Effector CD8-positive, alpha-beta T cell (primary cell): ENCODE measurements at places on chromosomes 3 and 15.

DNA sequence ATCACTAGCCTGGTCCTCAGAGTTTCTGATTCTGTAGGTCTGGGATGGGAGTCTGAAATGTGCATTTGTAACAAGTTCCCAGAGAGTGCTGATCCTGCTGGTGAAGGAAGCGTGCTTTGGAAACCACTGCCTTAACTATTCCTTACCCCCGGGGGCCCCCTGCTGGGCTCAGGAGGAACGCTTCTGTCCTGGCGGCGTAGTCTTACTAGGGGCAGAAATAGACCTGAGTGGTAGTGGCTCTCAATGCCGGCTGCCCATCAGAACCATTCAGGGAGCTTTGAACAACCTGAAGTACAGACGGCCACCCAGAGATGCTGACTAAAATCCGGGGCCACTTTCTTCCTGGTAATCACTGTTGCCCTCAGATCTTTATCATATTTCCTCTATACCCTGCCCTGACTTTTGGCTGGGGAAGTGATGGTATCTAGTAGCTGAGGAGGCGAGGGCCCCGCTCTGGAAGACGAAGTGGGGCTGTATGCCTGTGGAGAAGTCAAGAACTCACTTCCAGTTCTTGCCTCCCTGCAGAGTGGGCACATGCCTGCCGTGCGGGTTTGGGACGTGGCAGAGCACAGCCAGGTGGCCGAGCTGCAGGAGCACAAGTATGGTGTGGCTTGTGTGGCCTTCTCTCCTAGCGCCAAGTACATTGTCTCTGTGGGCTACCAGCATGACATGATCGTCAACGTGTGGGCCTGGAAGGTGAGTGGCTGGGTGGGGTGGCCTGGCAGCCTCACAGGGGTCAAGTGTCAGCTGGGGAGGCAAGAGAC, 16.3 kb upstream of the JMJD7 start:
- peak; percentile 62 for DNase-seq

DNA sequence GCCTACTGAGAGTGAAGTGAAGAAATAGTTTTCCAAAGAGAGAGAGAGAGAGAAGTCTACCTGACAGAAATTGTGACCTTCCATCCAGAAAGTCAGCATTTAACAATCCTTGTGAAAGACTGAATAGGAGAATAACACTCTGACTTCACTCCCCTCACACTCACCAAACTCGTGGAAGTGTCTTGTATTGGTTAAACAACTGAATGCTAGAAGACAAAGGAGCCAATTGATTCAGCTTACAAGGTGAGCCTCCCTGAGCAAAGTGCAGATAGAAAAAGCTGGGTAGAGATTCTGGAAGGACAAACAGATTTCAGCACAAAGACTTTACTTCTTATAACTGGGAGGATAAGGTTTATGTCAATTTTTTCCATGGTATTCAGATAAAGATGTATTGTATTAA, 40.8 kb upstream of the OSTN start:
- no peak for DNase-seq

DNA sequence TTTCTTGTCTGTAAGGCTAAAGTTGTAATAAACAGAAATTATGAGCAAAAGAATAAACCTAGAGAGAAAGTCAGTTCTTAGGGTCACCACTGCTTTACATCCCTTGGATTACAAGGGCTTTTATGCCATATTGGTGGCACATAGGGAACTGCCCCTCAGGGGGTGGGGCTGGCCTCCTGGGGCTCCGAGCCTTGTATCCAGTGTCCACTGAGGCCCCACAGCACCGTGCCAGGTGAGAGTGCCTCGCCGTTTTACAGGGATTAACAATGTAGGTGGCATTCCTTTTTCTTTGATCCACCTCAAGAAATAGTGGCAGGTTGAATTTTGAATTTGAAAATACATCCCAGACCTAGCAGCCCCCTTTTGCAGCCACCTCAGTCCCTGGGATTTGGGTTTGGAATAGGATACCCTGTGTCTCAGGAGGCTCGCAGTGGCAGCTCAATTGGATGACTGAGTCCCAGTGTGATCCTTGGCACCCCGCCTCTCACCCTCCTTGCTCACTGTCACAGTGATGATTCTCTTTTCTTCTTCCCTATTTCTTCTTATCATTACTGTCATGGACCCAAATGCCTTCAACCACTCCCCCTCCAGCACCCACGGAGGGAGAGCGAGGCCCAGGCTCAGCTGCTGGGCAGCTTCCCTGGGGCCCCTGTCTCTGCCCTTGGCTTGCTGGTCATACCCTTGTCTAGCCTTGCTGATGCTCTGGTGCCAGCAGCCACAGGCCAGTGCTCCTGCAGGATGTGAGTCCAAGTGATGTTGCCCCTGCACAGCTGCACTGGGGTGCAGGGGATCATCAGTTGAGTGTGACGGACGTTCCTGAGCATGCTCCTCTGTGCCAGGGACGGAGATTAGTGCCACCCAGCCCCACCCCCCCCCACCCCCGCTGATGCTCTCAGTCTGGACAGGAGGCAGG, 137.9 kb downstream of the DNAJB8 start:
- DNase-seq, result no peak

GRCh38 chr3:128076483-128077201, 24.4 kb downstream of the SEC61A1 start:
- no peak for DNase-seq

GRCh38 chr15:83850501-83851245, 196.8 kb downstream of the ADAMTSL3 start:
- DNase-seq, result no peak

GRCh38 chr3:183158113-183158512, 4.4 kb downstream of the LAMP3 start:
- DNase-seq, result no peak

DNA sequence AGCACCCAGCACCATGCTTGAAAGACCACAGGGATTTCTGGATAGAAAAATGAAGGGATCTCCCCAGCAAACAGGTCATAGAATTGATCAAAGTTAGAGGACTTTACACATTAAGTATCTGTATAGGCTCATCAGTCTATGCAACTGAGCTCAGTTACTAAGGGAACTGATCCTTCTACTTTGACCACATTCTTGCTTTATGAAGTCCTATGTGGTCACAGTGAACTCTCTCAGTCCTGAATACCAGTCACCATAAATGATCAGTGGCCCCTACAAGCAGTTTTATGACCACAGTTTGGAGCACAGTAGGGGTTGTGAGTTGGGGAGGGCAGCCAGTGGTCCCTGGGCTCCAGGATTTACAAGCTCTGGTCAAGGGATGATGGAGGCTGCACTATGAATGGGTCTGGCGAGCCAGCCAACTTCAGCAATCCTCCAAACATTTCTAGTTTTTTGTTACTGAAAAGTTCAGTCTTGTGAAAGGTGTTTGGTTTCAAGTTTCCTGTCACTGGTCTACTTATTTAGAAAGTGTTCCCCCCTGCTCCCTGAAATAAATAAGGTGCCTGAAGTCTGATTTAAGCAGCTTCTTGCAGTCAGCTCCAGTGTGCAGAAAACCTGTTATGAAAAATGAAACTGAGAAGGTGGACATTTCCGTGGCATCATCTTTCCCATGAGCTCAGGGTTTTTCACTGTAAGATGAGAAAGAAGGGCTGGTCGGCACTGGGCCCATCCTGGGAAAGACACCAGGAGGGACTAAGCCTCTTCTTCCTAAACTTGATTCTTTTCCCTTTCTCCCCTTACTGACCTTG, 75.5 kb downstream of the DAPK2 start:
- no peak for DNase-seq

- DNase-seq, result no peak
These were observed 13.5 kb downstream of the CCPG1 start for GRCh38 chr15:55394694-55395093.

DNA sequence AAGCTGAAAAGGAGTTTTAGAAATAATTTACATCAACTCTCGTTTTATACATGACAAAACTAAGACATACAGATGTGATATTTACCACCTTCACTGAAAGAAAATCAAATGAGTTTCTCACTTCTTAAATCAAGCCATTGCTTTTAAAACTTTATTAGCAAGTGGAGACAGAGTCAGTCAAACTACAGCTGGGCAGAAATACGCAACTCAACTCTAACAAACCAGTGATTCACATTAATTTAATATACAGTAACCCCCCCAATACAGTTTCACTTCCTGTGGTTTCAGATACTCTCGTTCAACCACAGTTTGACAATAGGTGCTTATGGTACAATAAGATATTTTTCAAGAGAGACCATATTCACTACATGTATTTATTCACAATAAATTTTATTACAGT, 477.1 kb downstream of the MAGI1 start:
- no peak for DNase-seq

GRCh38 chr3:14921811-14922705, 25.3 kb upstream of the NR2C2 start:
- no peak for DNase-seq

DNA sequence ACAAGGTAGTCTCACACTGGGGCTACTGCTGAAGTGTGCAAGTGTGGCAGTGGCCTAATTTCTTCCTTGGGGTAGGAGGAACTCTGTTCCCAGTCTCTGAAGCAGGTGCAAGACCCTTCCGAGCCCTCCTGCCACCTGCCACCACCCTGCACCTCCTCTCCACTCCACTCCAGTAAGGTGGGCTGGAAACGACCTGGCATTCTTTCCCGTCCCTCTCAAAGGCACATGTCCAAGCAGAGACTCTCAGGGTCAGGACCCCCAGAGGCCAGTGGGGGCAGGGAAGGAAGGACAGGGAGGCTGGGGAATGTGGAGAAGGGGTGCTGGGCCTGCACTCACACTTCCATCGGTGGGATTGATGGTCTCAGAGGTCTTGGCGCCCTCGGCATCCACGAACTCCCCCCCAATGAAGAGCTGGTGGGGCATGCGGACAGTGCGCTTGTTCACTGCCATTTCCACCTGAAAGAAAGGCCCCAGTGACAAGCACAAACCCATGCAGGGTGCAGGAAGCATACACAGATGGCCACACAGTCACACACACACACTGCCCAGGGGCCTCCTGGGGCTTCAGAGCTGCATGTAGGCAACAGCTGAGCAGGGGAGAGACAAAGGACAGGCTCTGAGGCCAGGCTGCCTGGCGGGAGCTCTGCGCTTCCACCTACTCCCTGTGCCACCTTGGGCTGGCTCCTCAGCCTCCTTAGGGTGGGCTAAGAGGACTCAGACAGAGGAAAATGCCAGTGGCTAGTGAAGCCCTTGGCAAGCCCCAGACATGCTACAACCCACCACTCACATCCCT, 43.8 kb downstream of the ALDH1L1 start:
- no peak for DNase-seq

GRCh38 chr3:25782636-25782937, 656 bp downstream of the NGLY1 start:
- DNase-seq, result no peak

- DNase-seq, result no peak
These were observed 261.3 kb downstream of the TBC1D5 start for GRCh38 chr3:17481116-17481515.

DNA sequence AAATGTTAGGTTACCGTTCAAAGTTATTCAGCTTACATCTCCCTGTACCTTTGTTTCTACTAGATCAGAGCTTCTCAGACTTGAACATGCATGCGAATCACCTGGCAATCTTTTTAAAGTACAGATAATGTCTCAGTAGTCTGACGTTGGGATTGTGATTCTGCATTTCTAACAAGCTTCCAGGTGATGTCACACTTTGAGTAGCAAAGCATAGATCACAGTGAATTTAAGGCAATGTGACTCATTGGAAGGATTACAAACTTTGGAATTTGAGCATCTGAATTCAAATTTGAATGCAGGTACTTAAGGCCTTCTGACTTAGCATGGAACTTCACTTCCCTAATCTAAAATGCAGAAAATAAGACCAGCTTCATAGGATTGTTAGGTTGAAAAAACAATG, 10.8 kb upstream of the ZMAT3 start:
- no peak for DNase-seq

DNA sequence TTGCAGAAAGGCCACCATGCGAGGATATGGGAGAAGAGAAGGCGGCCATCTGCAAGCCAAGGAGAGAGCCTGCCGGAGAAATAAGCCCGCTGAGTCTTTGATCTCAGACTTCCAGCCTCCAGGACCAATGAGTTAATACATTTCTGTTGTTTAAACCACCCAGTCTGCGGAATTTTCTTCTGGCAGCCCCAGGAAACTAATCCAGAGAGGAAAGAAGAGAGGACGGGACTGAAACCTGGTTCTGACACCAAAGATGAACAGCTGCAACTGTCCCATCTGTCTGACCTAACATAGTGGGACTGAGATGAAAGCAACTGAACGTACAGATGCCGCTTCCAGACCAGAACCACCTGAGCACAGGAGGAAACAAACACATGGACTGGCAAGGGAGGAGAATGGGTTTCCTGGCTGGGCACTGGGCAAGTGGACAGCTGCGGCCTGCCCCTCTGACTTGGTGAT, 32.3 kb downstream of the VGLL4 start:
- no peak for DNase-seq

- no peak for DNase-seq
These were observed 867.1 kb upstream of the GBE1 start for GRCh38 chr3:82628385-82629014.

- peak; percentile 36 for DNase-seq
These were observed 20.5 kb downstream of the WDR73 start for GRCh38 chr15:84633311-84634227.

DNA sequence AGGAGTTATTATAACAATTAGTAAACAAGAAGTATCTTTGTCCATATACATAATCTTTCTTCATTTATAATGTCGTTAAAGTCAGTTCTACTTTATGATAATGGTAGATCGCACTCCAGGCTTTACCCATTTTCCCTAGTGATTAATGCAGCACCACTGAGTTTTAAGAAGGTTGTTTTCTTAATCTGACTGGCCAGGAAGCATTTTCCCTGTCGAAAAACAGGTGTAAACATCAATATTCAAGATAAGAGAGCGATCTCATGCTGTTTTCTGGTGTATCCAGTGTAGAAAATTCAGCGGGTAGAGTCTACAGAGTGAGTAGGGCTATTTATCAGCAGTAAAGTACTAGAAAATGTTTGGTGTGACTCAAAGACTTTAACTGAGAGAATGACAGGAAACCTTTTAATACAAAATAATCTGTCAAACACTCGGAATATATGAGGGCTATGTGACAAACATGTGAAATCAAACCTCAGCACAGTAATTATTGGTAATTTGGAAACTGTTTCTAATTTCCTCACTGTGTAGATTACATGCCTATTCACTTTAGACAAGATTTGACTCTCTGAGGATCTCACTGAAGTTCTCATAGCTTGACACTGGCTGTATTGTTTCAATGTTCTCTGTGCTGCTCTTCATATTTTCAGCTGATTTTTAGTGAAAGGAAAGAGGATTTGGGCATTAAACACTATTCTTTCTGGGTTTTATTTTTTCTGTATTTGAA, 1013.2 kb downstream of the VGLL3 start:
- no peak for DNase-seq

GRCh38 chr15:78419367-78419766, 18.6 kb upstream of the IREB2 start:
- DNase-seq, result no peak

DNA sequence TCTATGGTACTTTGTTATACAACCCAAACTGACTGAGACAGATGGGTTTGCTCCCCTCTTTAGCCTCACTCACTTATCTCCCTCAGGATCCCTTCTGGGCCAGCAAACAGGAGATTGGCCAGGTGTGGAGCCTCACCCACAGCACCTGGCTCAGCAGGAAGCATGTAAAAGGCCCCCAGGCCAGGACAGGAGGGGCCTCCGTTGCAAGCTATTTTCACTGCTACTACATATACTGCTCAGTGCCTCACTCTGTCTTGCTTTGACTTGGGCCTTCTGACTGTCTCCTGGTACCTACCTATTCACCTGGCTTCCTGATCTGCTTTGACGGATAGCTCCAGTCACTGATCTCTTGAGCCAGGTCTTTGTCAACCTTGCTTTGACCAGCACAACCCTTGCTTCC, 20.4 kb upstream of the TPM1 start:
- no peak for DNase-seq
